ENCODE measurements at places on chromosomes 1 and 21.

DNA sequence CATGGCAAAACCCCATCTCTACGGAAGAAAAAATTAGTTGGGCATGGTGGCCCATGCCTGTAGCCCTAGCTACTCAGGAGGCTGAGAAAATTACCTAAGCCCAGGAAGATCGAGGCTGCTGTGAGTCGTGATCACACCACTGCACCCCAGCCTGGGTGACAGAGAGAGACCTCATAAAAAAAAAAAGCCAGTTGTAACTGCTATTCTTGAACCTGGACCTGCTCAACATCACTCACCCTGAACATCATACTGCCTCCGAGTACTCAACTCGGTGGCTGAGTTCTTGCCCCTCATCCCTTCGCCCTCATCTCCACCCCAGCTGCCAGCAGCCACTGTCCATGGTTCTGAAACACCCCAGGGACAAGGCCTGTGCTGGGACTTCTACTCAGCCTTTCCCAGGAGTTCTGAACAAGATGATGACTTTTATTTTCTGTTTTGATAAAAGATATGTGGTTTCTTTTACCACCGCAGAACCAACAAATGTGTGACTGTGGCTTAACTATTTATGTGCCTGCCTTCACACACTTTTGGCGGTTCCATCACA lies 5.4 kb upstream of the DISP3 start:
- no peak for DNase-seq

DNA sequence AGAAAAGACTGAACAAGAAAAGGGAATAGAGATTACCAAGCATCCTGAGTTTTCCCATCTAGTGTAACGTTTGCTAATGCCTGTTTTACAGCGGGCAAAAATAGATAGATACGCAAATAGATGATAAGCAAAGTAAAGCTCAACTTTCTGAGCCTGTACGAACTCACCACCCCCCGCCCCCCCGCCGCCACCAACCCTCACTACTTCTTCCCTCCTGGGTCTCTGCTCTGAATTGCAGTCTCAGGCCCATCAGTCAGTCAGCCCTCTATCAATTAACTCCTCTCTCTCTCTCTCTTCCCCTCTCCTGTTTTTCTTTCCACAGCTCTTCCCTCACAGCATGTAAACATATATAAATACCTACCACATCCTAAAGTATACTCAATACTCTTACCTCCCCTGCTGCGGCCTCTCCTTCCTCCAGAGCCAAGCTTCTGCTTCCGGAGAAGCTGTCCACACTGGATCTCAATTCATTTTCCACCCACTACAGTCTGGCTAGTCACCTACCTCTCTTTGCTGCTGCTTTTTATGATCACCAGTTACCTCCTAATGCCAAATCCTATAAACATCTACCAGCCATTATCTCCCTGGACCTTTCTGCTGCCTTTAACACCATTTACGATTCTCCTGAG lies 64.6 kb downstream of the CAPN2 start:
- no peak for DNase-seq

DNA sequence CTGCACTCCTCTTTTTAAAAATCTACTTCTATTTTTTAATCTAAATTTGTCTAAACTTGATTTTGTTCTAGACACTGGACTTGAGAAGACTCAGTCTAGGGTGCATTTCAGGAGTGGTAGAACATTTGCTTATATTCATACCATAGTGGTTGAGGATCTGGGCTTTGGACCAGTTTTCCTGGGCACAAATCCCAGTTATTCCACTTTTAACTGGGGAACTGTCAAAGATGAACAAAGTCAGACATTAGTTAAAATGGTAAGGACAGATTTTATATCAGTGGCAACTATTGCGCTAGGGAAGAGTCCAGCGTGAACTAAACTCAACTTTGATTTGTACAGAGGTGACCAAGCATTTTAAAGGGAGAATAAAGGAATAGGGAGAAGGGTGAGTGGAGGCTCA lies 102.4 kb downstream of the FMN2 start:
- DNase-seq = no peak

DNA sequence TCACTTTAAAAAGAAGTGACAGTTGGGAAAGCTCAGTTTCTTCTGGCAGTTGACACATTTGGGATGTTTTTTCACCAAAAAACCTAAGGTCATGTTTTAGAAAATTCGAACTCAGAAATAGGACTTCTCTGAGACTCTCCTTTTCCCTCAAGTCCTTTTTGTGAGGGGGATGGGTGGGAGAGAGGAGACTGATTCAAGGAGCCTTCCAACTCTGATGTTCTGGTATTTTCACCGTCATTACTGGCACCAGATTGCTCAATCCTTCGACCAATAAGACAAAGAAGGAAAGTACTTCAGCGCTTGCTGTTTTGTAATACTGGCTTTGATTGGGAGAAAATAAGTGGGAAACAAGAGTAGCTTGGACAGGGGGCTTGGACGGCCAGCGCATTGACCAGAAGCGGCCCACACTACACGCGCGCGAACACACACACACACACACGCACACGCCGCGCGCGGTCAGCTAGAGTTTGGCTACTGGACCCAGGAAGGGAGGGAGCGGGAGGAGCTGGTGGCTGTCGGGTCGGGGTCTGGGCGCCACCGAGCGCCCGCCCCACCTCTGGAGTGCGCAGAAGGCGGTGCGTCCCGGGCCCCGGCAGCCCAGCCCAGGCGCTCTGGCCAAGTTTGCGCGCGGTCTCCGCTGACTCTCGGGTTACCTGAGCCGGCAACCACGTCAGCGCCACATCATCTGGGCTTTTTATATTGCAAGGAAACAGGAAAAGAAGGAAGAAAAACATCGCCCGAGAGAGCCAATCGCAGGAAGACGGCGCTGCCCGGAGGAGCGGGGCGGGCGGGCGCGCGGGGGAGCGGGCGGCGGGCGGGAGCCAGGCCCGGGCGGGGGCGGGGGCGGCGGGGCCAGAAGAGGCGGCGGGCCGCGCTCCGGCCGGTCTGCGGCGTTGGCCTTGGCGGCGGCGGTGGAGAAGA lies at the start of gene KCNK1:
KCNK1 (plus strand) TSS at position 855 of the 921 bp plus-strand sequence; CDS start at position 921, 66 bp downstream.
- DNase-seq = no peak

DNA sequence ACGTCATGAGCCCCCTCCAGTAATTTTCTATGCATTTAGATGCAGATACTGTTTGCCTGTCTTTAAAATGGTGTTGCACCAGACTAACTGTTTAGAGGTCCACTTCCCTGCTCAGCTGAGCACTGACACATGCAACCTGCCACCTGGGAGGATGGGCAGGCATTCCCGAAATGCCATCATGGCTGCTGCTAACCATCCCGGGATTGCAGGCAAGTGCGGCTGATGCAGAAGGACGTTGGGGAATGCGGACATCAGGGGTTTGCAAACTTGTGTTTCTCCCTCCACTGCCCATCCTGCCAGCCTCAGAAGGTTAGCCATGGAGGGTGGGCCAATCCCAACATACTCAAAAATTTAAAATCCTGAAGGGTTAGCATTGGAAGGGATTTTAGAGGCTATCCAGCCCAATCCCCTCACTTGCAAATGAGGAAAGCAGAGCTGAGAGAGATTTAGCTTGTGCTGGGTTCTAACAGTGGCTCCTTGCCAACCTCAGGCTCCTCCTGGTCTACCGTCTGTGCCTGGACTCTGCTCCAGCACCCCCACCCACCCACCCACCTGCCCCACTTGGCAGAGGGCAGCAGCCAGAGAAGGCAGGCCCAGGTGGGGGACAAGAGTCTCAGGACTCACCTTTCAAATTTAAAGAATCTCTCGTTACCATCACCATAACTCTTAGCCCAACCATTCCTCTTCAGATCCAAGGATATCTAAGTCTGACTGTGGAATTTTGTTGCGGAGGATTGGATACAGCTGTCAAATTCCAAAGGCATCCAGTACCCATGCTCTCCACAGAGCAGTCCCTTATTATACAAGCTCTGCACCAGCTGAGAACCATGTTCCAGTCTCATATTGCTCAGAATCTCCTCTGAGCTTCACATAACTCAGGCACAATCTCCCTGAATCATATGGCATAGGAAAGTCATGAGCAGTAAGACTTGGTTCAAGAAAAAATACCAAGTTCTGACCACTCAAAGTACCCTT lies 34.2 kb downstream of the HIVEP3 start:
- no peak for DNase-seq

- no peak for DNase-seq
Observed at GRCh38 chr1:103353391-103353790, 172.1 kb upstream of the RNPC3 start.

GRCh38 chr1:211710566-211711314 lies 35.3 kb upstream of the NEK2 start:
- DNase-seq = no peak

DNA sequence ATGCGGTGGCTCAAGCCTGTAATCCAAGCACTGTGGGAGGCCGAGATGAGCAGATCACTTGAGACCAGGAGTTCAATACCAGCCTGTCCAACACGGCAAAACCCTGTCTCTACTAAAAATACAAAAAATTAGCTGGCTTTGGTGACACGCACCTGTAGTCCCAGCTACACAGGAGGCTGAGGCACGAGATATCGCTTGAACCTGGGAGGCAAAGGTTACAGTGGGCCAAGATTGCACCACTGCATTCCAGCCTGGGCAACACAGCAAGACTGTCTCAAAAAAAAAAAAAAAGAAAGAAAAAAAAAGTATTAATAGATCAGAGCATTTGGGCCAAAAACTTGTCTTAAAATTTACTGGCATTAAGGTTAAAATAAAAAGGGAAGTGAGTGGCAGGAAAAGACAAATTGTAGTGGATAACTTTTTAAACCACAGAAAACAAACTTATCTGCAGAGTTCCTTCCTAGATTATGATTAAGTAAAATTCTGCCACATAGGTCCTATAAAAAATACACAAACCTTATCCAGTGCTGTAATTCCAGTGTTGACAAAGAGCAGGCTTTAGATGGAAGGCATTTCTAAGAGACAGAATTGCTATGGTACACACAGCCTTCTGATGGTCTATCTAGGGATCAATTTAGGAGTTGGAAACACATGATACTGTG lies 53.3 kb downstream of the EIF4G3 start:
- no peak for DNase-seq

GRCh38 chr1:35326246-35326866 lies 57.8 kb downstream of the ZMYM4 start:
- no peak for DNase-seq

GRCh38 chr1:205350691-205351141 lies 6.0 kb downstream of the KLHDC8A start:
- DNase-seq = no peak

GRCh38 chr1:192378276-192378675 lies 61.5 kb downstream of the RGS21 start:
- no peak for DNase-seq

DNA sequence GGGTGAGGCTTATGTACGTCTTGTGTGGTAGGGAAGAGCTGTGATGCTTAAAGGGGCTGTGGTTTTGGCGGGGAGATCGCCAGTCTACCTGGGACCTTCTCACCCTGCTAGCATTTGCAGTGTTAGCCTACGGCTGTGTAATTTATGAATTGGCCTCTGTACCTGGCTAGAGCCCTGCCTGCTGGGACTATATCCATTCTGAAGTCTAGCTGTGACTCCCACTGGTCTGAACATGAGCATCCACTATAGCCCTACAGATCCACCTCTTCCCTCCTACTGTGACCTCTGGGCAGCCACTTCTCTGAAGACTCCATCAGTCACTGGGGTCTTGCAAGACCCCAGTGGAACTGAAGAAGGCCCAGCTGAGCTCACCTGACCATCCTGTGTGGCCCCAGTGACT lies 73.7 kb downstream of the MT1HL1 start:
- DNase-seq = no peak

DNA sequence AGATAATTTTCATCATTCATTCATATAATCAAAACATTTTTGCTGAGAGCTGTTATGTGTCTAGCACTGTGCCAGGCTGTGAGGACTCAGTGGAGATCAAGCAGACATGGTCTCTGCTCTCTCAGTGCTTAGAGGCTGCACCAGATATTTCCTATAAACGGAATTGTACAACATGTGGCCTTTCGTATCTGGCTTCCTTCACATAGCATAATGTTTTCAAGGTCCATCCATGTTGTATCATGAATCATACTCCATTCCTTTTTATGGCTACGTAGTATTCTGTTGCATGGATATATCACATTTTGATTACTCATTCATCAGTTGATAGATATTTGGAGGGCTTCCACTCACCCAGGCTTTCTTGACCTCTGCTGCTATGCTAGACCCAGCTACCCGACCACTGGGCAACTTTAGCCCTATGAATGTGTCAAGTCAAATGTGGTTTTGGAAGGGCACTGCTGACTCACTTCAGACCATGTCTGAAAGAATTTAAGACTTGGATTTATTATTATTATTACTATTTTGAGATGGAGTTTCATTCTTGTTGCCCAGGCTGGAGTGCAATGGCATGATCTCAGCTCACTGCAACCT lies 18.5 kb downstream of the NCF2 start:
- no peak for DNase-seq

GRCh38 chr1:37633938-37634243 lies 801 bp downstream of the RSPO1 start:
- no peak for DNase-seq

DNA sequence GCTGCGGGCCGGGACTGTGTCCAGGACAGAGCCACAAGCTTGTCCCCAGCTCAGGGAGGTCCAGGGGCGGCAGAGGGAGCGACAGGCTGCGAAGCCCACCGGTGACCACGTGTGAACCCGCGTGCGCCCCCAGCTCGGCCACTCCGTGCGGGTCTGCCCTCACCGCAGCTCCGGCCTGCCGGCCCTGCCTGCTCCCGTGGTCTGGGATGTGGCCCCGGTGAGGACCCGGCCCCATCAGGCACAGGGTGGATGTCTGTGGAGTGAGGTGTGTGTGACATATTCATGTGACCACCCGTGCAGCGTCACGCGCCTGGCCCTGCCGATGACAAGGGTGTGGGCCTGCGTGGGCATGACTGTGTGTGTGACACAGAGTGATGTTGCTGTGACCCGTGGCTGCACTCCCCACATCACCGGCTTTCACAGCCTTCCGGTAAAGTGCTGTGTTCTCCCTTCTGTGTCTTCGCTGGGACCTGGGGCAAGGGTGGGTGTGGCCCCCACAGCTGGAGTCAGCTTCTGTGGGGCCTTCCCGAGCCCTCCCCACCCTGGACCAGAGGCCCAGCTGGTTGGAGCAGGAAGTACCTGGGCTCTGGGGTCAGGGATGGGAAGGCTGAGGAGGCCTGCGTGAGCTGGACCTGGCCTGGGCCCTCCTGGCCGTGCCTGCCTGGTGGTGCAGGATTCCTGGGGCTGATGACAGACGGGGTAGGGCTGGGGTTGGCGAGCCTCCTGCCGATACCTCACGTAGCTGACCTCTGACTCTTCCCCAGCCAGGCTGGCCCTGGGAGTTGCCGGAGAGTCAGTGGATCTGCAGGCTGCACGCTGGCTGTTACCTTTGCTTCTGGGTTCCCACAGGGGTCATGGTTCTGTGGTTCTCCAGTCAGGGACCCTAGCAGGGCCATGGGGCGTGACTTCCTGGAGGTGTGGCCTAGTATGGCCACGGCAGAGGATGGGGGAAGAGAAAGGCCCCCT lies 4.1 kb downstream of the RNF223 start:
- DNase-seq = no peak

GRCh38 chr1:3718764-3719163 lies 33.5 kb upstream of the CCDC27 start:
- no peak for DNase-seq

DNA sequence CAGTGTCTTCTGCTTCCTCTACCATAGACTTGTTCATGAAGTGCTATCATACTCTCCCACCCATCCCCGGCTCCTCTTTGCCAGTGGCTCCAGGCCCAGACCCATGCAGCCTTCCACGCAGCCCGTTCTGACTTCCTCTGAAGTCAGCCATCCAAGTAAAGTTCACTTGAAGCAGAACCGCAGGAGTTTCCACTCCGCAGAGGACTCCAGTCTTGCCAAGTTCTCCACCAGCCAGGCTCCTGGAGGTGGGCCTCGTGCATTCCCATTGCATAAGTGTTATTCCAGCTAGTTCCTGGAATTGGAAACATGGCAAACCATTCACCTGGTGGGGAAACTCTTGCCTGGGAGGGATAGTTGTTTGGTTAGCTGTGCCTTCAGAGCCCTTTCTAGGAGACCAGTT lies 185.1 kb downstream of the PLPP3 start:
- no peak for DNase-seq

- DNase-seq = no peak
Observed at GRCh38 chr1:172246521-172247390, 173.7 kb upstream of the C1orf105 start.

Data from activated naive CD4-positive, alpha-beta T cell (primary cell).